ENCODE measurements at places on chromosomes 13 and 19.

DNA sequence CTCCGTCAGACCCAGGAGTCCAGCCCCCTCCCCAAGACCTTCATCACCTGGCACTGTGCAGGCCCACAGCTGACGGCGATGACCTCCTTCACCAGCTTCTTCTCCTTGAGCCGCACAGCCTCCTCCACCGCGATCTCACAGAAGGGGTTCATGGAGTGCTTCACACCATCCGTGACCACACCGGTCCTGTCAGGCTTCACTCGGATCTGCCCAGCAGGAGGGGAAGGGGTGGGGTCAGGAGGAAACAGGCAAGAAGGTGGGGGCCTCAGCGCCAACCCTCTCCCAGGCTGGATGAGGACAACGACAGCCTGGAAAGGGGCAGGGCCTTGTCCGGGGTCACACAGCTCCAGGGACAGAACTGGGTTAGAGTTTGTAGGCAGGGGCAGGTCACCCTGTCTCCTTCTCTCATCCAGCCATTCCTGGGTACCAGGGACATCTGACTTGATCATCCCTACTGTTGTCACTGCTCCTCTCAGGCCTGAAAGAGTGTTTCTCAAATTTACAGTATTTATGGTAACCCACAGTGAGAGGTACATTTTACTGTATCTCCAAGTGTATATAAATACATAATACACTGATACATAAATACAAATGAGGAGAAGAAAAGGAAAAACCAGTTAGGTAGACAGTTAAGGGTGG is 12.0 kb downstream of the ETFB start:
- DNase-seq = no peak

DNA sequence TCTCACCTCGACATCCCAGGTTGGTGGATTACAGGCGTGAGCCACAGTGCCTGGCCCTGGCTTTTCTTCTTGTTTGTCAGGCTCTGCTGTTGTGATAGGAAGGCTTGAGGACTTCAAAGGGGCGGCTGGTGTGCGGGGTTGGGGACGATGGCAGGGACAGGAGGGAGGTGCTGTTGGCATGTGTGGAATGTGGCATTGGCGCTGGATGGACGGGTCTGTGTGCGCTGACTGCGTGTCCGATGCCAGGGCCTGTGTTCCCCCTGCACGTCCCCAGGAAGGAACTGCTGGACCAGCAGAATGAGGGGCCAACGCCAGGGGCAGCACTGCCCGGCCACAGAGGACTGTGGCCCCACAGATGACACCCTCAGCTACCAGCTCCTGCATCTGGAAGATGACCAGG is 12.7 kb upstream of the PTBP1 start:
- no peak for DNase-seq

DNA sequence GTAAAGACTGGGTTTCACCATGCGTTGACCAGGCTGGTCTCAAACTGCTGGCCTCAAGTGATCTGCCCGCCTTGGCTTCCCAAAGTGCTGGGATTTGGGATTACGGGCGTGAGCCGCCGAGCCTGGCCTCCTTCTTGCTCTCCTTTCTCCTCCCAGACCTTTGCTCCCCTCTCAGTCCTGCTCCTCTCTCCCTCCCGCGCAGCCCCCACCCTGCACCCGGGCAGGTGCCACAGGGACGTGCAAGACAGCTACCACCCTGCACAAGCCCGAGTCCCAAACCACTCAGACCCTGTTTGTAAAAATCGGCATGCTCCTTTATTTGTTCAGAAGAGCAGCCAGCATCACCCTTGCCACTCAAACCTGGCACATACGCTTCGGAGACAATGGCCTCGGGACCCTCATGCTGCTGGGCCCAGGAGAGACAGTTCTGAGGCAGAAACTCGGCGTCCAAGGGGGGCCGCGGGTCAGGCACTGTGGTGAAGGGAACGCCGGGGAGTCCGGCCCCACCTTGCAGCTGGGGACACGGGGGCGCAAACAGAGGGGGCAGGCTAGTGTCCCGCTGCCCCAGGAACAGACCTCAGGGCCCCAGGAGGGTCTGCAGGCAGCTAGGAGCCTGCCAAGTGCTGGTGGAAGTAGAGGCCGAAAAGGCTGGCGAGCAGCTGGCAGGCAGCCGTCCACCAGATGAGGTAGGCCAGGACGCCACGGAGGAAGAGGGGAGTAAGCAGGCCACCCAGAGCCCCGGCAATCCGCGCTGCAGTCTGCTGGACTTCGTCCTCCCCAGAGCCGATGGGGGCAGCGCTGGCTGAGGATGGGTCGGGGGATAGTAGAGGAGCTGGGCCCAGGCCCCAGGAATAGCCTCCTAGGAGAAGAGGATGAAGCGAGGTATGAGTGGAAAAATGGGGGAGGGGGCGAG is 18.7 kb downstream of the TMEM161A start:
- no peak for DNase-seq

DNA sequence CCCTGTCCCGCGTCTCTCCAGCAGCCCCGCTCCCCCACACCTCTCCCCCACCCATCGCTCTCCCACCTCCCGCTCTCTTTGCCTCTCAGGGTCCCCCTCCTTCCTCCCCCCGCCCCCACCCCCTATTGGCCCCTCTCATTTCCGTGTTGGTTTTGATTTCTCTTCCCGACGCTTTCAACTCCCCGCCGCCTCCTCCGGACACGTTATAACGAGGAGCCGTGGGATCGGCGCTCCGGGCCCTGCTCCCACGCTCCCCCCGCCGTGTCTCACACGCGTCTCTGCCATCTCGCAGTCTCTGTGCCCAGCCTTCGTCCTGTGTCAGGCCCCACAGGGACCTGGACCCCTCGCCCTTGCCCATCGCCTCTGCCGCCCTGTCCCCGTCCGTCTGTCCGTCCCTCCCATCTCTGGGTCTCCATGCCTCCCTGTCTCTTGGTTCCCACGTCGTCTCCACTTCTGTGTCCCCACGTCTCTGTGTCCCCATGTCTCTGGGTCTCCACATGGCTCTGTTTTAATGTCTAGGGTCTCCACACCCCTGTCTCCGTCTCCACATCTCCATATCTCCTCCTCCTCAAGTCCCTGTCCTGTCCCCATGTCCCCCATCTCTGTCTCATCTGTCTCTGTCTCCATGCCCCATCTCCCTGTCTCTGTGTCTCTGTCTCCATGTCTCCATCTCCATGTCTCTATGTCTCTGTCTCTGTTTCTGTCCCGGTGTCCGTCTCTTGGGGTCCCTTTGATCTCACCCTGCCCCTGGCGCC is 13.1 kb downstream of the ERFL start:
- DNase-seq = no peak

DNA sequence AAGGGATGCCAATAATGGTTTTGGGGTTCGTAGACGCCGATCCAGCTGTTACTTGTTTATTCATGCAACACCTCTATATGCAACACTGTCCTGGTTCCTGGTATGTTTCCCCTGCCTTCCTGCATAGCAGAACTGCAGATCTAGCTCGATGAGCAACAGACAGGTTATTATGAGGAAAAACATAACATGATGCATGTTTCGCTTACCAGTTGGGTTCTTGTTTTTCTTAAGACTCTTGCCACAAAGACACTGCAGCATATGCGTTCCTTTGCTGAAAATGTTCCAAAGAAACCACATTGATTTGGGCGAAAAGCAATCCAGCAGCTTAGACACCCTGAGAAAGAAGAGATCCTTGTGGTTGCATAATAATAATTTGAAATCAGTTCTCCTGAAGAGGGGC is 583 bp downstream of the FGF14 start:
- no peak for DNase-seq

GRCh38 chr13:31240921-31241320 is 41.1 kb downstream of the B3GLCT start:
- DNase-seq = no peak

DNA sequence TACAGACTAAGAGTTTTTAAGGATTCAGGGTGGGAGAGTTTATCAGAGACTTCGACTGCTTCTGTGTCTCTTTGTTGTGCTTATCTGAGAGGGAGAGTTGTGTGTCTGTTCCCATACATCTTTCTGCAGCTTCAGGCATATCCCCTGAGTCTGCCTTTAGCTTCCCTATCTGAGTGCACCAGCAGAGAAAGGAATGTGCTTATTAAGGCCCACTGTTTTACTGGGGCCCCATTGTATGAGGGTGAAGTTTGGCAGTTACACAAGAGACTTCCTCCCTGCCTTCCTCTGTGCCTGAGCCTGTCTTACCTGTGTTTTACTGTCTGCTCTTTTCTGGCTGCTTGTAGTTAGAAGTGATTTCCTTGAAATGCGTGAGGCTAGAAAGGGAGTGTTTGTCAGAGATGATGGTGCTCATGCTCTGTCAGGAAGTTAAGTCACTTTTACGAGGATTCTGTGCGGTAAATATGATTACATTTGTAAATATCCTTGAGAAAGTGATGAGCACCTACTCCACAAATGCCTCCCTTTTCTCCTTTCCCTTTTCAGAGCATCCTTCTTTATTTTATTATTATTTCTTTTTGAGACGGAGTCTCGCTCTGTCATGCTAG is 1228.9 kb upstream of the MIR17HG start:
- DNase-seq = no peak

DNA sequence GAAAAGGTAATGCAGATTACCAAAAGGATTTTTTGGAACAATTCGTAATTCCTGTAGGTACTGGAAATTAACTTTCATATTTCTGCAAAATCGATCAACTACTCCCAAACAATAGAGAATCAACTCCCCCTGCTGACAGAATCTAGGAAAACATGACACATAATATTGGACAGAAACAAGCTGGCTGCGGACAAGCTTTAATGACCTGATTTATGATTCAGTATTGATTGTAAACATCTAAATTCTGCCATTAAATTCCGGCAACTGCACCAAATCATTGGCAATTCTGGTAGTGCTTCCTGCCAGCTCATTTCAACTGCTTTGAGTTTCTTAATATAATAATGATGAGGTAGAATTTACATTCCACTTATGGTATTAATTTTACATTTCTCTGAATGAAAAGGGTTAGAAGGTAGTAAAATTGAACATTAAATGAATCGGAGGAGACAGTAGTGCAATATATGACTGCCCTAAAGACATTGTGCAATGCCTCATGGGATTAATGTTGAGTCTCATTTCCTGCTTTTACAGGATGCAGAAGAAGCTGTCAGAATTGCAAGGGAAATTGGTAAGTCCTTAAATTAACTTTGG is 146.5 kb downstream of the PCCA start:
- peak; percentile 57 for DNase-seq

DNA sequence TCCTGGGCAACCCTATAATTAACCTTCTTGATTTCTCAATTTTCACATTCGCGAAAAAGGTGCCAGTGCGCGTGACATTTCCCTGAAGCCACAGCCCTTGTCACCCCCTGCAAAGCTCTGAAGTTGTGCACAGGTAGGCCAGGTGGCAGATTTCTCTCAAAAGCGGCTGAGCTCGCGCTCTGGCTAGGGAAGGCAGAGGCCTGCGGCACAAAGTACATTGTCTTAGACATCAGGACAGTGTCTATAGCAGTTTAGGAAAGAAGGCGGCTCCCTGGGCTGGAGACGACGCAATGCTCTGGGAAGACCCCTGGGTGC is 42.9 kb upstream of the ZNF14 start:
- no peak for DNase-seq

DNA sequence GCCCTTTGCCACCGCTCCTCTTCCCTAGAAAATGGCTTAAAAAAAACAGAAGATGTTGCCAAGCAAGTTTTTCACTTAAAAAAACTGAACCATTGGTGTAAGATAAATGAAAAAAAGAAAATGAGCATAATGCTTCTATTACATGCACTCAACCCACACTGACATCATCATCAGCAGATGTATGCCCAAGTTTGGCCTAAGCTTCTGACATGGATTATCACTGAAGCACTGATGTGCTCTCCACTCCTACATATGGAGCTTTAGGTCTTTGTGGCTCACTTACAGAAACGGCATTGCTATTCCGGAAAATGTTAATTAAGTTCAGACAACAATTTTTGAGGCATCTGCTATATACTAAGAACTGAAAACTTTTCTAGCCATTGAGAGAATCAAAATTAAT is 8.0 kb downstream of the RXFP2 start:
- DNase-seq = no peak

GRCh38 chr19:4042731-4043082 is 24.0 kb downstream of the ZBTB7A start:
- DNase-seq = no peak

DNA sequence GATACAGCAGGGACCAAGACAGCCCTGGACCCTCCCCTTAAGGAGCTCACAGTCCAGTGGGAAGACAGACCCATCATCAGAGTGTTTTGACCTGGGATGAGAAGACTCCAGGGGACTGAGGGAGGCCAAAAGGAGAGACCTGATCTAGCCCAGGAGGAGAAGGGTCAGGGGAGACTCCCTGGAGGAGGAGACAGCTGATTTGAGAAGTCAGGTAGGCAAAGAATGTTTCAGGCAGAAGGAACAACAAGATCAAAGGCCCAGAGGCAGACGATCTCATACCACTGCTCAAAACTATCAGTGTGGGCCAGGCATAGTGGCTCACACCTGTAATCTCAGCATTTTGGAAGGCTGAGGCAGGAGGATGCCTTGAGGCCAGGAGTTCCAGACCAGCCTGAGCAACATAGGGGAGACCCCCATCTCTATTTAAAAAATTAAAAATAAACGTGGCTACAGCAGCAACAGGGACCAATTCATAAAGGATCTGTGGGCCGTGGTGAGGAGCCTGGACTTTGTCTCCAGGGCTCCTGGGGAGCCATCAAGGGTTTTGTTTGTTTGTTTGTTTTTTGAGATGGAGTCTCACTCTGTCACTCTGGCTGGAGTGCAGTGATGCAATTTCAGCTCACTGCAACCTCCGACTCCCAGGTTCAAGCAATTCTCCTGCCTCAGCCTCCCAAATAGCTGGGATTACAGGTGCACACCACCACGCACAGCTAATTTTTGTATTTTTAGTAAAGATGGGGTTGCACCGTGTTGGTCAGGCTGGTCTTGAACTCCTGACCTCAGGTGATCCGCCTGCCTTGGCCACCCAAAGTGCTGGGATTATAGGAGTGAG is 2.2 kb upstream of the COX6B1 start:
- DNase-seq = no peak

- no peak for DNase-seq
Observed at GRCh38 chr13:77328819-77329132, 1.9 kb upstream of the MYCBP2 start.

DNA sequence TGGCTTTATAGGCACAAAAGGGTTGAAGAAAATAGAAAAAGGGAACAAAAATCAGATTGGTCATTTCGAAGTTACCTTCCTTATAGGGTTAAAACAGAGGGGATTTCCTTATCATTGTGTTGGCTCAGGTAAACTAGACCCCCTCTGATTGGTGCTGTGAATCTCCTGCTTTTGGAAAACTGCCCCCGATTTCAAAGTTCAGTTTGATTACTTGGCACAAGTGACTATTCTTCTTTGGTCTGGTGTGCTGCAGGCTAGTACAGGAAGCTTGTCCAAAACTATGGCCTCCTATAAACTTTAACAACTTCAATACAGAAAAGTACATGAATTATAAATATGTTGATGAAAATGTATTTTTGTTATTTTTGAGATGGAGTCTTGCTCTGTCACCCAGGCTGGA is 13.9 kb upstream of the TPTE2 start:
- DNase-seq = no peak

GRCh38 chr19:41564515-41565378 is 11.2 kb upstream of the CEACAM21 start:
- no peak for DNase-seq

- no peak for DNase-seq
Observed at GRCh38 chr19:57719901-57720519, 7.4 kb downstream of the ZNF671 start.

DNA sequence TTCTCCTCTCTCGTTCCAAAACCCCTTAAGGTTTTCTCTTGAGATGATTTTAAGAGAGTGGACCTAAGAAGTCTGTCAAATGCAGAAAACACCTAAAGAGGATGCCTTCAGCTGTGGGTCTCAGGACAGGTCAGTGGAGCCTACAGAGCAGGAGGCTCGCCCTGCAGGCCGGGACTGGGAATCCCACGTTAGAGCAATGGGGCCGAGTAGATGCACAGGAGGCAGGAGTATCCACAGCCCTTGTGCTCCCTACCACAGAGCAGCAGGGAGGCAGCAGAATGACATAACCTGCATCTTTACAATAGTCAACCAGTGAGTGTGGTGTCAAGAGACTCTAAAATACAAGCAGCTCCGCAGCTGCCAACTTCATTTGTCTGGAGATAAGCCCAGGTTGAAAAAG is 229.4 kb downstream of the MTUS2 start:
- no peak for DNase-seq

All from glomerular endothelial cell (primary cell).